T-helper 1 cell (primary cell): ENCODE measurements at places on chromosomes 3 and 15.

DNA sequence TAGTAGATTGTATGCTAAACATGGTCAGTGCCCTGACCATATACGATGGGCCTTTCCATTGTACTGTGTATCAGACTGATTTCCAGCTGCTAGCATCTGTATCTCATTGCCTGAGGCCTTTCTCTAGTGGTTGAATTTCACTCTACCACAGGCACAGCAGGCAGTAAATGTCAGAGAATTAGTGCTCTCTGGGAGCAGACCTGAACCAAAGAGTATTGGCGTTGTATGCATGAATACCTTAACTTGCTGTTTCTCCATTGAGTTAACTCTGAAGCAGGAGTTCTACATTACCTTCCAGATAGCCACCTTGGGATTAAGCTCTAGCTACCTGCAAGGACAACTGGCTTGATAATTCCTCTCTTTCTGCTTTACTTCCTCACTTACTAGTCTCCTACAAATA is 439.2 kb upstream of the EPHA3 start:
- no peak for DNase-seq

- DNase-seq: peak; percentile 8
Measured at GRCh38 chr3:51709004-51709420, 2.1 kb downstream of the GRM2 start.

GRCh38 chr3:186264608-186265400 is 97.2 kb downstream of the DGKG start:
- no peak for DNase-seq

GRCh38 chr15:78203346-78204225 is 30.8 kb downstream of the ACSBG1 start:
- no peak for DNase-seq

DNA sequence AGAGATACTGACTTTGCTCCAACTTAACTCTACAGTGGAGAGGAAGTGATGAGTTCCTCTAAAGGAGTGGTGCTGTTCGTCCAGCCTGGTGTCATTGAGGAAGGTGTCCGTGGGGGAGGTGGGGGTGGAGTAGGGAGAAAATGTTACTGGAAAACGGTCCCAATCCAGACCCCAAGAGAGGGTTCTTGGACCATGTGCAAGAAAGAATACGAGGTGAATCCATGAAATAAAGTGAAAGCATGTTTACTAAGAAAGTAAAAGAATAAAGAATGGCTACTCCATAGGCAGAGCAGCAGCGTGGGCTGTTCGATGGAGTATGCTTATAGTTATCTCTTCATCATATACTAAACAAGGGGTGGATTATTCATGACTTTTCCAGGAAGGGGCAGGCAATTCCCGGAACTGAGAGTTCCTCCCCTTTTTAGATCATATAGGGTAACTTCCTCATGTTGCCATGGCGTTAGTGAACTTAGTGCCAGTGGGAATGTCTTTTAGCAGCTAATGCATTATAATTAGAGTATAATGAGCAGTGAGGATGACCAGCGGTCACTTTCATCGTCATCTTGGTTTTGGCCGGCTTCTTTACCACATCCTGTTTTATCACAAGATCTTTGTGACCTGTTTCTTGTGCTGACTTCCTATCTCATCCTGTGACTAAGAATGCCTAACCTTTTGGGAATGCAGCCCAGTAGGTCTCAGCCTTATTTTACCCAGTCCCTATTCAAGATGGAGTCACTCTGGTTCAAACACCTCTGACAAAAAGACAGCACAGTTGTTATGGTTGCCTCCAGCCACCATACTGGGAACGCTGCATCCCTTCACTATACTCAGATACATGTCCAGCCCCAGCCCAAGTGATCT is 38.6 kb downstream of the CLEC3B start:
- DNase-seq: no peak

- no peak for DNase-seq
Measured at GRCh38 chr3:160444411-160444810, 5.2 kb downstream of the TRIM59 start.

GRCh38 chr15:74314795-74315438 is 52.5 kb downstream of the CYP11A1 start:
- DNase-seq: no peak

- no peak for DNase-seq
Measured at GRCh38 chr15:74337607-74338211, 29.7 kb downstream of the CYP11A1 start.

- no peak for DNase-seq
Measured at GRCh38 chr3:115862849-115863248, 239.5 kb downstream of the GAP43 start.

- DNase-seq: no peak
Measured at GRCh38 chr3:182412066-182412465, 381.2 kb upstream of the ATP11B start.

GRCh38 chr3:98843266-98843959 is 58.1 kb downstream of the DCBLD2 start:
- DNase-seq: no peak

DNA sequence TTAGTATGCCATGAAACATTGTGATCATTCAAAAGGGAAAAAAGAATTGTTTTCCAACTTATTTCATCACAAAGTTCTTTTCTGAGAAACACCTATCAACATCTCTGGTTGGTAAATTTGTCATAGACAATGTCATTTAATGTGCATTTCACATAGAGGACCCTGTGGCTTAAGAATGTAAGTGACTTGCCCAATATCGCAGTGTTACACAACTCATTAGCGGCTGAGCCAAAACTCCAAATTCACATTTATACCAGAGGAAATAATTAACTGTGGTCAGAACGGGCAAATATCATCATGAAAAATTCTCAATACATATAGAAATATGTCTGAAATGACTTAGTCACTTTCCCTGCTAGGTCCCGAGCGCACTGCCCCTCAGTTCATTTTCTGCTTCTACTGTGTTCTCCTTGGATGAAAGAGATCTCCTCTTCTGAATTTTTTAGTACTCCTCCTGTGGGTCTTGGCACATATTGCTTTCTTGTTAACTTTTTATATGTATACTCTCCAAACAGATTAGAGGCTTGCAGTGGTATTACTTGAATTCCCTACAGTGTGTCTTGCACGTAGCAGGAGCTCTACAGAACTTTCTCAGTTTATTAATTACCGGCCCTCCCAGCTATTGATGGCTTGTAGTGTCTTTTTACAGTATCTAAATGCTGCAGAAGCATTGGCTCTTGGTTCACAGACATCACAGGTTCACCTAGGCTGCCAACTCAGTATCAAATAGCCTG is 33.1 kb downstream of the PTX3 start:
- no peak for DNase-seq

GRCh38 chr3:192332386-192333291 is 394.7 kb downstream of the FGF12 start:
- no peak for DNase-seq

DNA sequence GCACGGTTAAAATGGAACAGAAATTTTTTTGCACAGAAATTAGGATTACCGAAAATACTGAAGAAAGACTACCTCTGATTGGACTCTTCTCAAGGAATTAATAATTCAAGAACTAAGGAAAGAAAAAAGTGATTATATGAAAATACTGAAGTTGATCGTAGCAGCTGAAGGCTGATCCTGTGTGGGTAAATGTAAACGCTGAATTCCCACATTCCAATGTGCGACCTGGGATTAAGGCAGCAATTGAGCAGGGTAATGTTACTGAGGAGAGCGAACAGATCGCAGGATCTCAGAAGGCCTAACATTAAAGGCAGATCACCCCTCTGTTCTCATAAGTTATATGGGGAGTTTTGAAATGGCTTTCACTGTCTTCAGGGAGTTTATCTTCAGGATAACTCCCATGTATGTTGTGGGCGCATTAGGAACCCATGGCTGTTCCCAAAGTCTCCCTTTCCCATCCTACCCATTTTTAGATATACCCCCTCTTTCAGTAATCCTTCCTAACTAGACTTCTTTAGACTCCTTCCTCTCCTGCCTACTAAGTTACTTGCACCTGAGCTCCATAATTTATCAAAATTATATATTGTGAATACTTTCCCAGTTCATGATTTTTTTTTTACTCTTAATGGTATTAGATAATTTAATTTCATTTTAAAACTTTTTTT is 1.0 kb upstream of the UBL7 start:
- DNase-seq: no peak

DNA sequence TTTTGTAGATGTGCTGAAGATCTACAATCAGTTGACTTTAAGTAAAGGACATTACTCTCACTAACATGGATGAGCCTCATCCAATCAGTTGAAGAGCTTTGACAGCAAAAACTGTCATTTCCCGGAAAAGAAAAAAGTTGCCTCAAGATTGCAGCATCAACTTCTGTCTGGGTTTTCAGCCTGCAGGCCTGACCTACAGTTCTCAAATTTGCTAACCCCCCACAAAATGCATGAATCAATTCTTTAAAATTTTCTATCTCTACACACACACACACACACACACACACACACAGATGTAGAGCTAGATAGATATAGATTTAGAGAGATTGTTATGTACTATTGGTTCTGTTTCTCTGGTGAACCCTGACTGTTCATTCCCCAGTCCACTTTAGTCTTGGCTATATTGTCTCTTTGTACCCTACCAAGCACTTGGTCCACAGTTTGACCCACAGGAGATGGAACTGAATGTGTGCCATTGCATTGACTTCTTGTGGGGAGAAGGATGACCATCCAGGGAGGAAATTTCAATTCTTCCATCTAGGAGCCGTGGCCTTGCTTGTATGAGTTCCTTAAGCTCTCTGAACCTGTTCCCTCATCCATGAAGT is 228.3 kb downstream of the CLSTN2 start:
- no peak for DNase-seq

GRCh38 chr3:134423153-134423552 is 48.9 kb upstream of the AMOTL2 start:
- no peak for DNase-seq

- no peak for DNase-seq
Measured at GRCh38 chr15:91855241-91855640, 1.7 kb downstream of the SLCO3A1 start.

DNA sequence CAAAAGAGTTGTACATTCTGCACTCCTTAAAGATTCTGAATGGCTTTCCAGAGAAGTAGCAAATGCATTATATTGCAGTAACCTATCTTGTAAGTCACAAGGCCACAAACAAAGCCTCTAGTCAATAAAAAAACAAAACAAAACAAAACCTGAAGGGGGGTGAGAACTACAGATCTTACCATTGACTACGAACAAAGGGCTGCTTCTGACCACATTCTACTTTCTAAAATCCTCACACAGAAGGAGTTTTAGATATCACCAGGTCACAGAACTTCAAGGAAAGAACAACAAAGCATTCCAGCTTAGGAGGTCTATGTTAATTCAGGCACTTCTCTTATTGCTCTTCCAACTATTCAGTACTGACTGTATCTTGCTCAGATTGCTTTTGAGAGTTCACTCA is 343.0 kb downstream of the ZBTB20 start:
- no peak for DNase-seq

DNA sequence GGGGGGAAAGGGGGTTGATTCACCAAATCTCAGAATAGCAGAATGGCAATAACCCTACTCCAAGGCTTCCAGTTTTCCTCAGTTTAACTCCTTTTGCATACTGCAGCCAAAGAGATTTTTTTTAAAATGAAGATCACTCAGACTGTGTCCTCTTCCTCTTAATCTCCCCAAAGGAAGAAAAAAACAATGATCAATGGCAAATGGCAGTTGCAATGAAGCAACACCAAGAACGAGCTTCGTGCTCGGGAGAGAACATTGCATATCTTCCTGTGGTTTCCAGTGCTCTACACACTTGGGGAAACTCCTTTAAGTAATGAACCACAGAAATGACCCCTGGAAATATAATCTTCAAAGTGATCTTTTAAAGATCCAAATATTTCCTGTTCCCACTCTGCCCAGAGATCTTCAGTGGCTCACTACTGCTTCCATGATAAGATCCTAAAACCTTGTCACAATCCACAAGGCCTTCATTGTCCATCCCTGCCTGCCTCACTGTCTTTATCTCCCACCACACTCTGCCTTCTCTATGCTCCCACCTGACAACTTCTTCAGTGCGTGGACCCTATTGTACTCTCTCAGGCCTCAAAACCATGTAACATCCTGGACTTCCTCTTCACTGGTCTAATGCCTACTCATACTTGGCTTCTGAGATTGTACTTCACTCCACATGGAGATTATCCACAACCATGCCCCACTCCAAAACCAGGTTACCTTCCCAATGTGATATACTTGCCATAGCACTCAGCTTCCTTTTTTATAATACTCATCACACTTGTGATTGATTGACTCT is 394.8 kb downstream of the FHIT start:
- no peak for DNase-seq

GRCh38 chr15:55194256-55194655 is 2.5 kb downstream of the RSL24D1 start:
- DNase-seq: no peak

DNA sequence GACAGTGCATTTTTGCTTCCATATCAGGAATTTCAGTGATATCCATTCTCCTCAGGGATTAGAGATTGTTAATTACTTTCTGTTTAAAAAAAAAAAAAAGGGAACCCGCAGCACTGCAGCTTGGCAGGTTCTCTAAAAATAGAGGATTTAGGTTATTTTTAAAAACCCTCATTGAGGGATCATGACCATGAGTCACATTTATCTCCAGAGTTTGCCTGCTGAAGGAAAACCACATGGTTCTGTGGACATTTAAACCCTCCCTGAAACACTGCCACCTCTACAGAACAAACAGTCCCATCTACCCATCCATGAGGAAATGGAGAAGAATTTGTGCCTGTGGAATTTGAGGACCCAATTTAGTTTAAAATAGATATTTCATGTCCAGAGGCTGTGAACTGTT is 66.2 kb upstream of the UBE2E1 start:
- DNase-seq: no peak

DNA sequence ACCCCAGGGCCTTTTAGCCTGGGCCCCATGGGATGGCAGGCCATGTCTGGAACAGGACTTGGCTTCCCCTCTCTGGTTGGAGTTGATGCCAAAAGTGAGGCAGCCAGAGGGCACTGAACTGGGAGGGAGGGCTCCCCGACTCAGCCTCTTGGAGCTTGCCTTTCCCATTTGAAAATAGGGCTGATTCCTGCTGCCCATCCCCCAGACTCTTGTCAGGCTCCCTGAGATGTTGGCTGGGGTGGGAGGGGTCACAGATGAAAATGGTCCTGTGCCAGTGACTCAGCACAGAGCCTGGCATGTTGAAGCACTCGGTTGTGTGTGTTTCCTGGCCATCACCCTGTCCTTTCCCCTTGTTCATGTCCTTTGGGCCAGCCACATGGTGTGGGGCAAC is 6.6 kb downstream of the PPCDC start:
- DNase-seq: no peak

GRCh38 chr15:80800067-80800466 is 20.9 kb downstream of the CEMIP start:
- DNase-seq: no peak

DNA sequence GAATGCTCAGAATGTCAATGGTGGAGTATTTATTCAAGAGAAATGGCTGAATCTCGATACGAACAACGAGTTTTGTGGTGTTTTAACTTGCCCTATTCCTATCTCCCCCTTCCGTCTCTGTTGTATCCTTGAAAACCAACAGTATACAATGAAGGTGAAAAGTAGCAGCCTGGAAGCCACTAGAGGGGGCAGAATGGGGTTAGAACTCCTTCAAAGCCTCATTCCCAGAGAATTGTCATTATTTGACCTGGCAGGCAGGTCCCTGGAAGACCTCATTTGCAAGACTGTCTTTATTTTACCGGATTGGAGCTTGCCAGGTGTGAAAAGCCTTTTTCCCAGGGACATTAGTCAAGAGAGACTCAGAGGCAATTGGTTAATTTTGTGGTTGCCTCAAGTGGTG is 139.4 kb downstream of the LRRC28 start:
- DNase-seq: no peak

- no peak for DNase-seq
Measured at GRCh38 chr3:42688016-42688415, 2.7 kb downstream of the KLHL40 start.

- no peak for DNase-seq
Measured at GRCh38 chr3:123508178-123508577, 59.3 kb upstream of the ADCY5 start.
